Stimulated activated CD8-positive, alpha-beta memory T cell treated with anti-CD3 and anti-CD28 coated beads, Interleukin-12 subunit alpha, Interleukin-12 subunit beta, amount 100 ng/mL, for 1 hour (primary cell): ENCODE measurements at places on chromosomes 6 and 20.
A peak's percentile ranks its signal among the peaks of the same experiment; 100 is the strongest.

- DNase-seq = no peak
Observed at GRCh38 chr6:140500849-140501248, 1126.4 kb upstream of the CITED2 start.

DNA sequence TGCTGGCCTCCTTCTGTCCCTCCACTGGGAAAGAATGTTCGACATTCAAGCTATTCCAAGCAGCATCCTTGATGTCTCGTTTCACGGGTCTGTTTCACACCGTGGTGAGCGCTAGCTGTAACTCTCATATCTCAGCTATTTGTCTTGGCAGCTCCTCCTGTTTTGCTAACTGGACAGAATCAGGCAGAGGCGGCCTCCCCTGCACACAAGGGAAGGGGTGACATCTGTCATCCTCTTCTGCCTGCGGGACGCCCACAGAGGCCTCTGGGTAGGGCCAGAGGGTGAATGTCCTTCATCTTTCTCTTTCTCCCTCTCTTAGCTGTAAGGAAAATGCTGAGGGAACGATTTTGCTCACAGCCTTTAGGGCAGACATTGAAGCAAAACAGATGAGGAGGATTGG, 232.8 kb upstream of the GMDS start:
- DNase-seq = no peak

DNA sequence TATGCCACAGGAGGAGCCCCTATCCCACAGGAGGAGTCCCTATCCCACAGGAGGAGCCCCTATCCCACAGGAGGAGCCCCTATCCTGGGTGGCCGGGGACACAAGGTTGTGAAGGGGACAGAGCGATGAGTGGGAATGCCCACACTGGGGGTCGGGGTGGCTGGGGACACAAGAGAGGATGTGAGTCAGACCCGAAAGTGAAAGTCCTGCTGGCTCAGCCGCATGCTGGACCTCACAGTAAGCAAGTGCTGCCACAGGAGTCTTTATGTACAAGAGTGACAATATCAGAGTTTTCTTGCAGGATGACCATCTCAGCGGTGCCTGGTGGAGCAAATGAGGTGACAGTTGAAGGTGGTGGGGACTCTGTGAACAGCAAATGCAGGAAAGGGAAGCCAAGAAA, 93.7 kb downstream of the PSMB1 start:
- no peak for DNase-seq

GRCh38 chr6:40582892-40583291, 4.3 kb downstream of the LRFN2 start:
- no peak for DNase-seq

DNA sequence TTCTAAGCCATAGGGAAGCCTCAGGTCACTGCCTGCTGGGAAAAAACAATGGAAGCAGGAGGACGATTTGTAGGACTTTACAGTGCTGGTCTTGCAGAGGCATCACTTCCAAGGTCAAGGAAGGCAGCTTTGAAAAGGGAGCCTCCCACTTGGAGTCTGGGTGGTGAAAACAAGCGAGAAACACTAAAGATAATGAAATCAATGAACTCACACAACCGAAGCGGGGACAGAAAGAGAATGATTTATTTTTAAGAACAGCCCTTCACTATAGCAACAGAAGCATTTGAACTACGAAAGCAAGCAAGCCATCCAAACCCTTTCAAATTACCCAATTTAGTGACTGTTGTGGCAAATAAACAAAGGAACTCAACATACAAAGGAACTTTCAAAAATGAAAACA, 227.5 kb downstream of the THBS2 start:
- no peak for DNase-seq

- DNase-seq = no peak
Observed at GRCh38 chr20:24783631-24784492, 165.2 kb upstream of the CST7 start.

- no peak for DNase-seq
Observed at GRCh38 chr6:142886431-142887170, 58.4 kb downstream of the HIVEP2 start.

DNA sequence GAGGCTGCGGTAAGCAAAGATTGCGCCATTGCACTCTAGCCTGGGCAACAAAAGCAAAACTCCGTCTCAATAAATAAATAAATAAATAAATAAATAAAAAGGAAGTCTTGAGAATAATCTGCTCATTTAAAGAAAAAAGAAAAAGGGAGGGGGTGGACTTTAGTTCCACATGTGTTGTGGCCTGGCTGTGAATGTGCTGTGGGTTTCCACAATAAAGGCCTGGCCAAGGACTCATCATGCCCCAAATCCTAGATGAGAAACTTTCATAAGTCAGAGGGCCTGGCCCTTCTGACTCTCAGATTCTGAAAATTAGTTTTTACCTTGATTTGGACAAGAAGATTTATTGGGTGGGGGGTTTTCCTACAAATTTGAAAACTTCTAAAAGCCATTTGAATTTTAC, 48.4 kb downstream of the RIOK1 start:
- no peak for DNase-seq

- DNase-seq = no peak
Observed at GRCh38 chr6:165227644-165228329, 81.6 kb downstream of the C6orf118 start.

GRCh38 chr20:48626938-48627736, 200.7 kb downstream of the PREX1 start:
- no peak for DNase-seq

GRCh38 chr6:34128045-34128444, 17.8 kb downstream of the GRM4 start:
- DNase-seq = no peak

DNA sequence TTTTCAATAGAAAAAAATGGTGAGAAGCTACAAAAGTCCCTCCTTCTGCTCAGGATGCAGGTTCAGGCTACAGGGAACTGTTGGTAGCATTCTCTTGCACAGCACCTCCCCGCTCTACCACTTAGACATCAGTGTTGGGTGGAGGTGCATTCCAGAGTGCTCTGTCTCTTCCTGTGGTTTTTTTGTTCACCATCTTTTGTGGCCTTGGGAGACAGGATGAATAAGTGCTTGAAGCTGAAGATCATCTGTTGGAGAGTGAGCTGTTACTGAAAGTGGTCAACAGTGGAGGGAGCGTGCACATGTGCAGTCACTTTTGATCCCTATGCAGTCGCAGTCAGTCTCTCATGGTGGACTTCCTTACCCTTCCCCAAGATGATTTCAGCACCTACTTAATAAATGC, 16.6 kb upstream of the BTBD3 start:
- no peak for DNase-seq

- no peak for DNase-seq
Observed at GRCh38 chr6:134624781-134625180, 306.9 kb upstream of the SGK1 start.

DNA sequence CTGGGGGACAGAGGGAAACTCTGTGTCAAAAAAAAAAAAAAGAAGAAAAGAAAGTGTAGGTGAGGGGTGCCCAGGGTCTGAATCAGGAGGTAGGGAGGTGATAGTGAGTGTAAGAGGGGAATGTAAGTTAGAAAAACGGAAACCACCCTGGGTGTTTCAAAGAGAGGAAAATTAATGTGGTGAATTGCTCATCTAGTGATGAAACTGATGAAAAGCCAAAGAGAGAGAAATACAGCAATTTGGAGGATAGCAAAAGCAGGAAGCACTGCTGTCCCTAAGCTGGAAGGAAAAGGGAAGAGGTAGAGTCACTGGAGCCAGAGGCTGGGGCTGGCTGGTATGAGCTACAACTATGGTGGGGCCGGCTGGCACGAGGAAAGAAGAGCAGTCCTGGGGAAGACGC, 85.0 kb upstream of the CEP85L start:
- DNase-seq = no peak

- no peak for DNase-seq
Observed at GRCh38 chr6:169851641-169852503, 100.5 kb downstream of the ERMARD start.

DNA sequence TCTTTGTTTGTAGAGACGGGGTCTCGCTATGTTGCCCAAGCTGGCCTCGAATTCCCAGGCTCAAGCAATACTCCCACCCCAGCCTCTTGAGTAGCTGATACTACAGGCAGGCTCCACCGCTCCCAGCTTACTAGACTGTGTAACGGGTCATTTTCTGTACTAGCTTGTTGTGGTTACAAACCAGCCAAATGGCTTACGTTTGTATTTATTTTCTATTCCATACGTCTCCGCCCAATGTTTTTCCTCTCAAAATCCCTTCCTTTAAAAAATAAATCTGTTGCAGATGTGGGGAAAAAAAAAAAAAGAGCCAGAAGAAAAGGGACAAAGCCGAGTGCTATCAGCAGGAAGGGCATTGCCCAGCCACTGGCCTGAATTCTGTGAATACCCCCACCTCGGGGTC, 41.6 kb downstream of the PRND start:
- no peak for DNase-seq

- no peak for DNase-seq
Observed at GRCh38 chr6:108621117-108621516, 60.4 kb downstream of the FOXO3 start.

DNA sequence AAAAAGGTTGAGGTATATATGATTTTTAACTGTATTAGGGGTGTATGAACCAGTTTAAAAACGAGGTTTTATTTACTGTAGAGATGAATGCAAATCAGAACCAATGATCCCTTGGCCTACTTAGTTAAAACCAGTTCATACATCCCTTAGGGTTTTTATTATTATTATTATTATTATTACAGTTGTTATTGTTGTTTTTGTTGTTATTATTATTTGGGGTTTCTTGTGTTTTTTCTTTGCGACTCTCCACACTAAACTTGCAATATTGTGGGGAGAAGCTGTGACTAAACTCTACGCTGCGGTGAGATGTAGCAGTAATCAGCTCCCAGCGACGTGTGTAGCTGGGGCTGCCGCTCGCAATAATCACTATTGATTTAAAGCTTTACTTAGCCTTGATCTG, 62.2 kb downstream of the SSR1 start:
- DNase-seq = no peak

GRCh38 chr6:36484736-36485135, 41.9 kb downstream of the KCTD20 start:
- DNase-seq = no peak

DNA sequence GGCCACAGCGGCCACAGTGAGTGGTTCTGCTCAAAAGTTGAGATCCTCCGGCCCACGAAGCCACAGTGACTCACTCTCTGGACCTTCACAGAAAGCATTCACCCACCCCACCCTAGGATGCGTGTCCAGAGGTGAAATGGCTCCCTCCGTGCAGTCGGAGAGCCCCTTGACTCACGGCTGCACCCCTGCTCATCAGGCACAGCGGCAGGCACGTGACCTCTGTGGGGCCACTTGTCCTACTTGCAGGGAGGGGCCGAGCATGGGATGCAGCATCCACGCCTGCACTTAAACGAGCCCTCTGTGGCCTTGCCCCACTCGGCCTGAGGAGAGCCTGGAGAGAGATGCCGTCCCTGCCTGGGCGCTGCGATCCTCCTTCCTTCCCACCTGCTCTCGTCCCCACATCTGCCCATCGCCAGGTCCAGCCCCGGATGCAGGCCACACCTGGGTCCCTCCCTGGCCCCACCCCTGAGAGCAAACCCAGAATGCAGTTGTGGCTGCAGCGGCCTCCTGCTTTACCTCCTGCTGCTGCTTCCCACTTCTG, 28.7 kb downstream of the NTSR1 start:
- DNase-seq = no peak

- no peak for DNase-seq
Observed at GRCh38 chr6:43033496-43034189, 12.2 kb downstream of the RRP36 start.

GRCh38 chr6:124753562-124754105, 208.6 kb upstream of the RNF217 start:
- no peak for DNase-seq

DNA sequence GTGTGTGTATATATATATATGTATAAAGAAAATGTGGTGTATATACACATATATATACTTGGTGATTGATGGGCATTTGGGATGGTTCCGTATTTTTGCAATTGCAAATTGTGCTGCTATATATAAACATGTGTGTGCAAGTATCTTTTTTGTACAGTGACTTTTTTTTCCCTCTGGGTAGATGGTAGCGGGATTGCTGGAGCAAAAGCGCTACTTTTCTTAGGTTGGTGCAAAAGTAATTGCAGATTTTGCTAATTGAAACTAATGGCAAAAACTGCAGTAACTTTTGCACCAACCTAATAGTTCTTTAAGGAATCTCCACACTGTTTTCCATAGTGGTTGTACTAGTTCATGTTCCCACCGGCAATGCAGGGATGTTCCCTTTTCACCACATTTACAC, 135.4 kb downstream of the AHI1 start:
- no peak for DNase-seq

- no peak for DNase-seq
Observed at GRCh38 chr6:33000055-33000454, 9.3 kb downstream of the HLA-DOA start.

DNA sequence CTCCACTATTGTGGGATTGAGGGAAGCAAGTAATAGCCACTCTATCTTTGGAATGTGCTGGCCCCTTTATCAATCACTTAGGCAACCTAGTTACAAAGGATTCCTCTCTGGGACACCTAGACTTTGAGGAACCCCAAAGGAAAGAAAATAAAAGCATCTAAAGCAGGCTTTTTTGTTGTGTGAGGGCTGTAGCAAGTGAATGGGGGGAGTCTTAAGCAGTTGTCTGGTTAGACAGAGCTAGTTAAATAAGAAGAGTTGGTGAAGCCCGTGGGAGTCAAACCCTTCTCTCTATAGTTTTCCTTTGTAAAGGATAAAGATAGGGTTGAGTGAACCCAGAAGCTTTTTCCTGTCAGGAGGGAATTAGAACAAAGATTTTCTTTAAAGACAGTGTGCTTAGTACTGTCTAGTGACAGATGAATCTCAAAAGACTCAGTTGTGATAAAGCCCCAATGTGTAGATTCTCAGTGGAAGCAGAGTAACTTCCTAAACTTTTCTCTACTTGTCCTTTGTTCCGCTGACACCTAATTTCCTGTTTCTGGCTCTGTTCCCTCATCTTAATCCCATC, 63.3 kb downstream of the HDGFL1 start:
- no peak for DNase-seq

DNA sequence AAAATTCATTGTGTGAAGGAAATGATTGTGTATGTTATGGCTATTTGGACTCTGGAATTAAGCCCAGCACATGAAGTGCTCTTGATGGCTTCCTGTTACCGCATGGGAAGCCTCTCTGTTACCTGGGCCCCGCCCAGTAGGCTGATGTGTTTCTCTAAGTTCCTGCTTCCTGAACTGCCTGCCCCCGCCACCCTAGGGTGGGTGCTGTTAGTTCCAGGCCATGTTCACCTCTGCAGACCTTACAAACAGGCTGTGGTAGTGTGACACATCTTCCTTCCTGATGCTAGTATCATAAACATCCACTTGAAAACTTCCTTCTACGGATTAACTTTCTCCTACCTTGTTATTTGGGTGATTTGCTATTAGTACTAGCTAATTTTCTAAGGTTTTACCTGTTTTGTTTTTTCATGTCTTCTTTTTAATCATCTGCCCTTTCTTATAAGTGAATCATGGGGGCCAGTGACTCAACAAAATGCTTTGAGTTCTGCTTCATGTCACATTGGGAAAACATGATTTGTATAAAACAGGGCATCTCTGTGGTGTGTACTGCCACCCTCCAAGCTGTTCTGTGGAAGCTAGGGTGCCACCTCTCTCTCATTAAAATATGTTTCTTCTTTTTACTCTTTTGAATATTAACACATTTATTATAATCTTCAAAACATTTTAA, 40.6 kb downstream of the SH3BGRL2 start:
- peak; percentile 7 for DNase-seq

- DNase-seq = no peak
Observed at GRCh38 chr6:47221565-47221964, 88.1 kb downstream of the TNFRSF21 start.

- DNase-seq = no peak
Observed at GRCh38 chr6:157905590-157906342, 75.9 kb upstream of the SYNJ2 start.
